ENCODE measurements at places on chromosomes 2 and 18.

- no peak for DNase-seq
Observed at GRCh38 chr2:230868947-230869913, 4.5 kb downstream of the ITM2C start.

- no peak for DNase-seq
Observed at GRCh38 chr2:113776949-113777348, 20.5 kb upstream of the SLC35F5 start.

GRCh38 chr2:65255356-65255755 lies 27.7 kb downstream of the ACTR2 start:
- DNase-seq: no peak

DNA sequence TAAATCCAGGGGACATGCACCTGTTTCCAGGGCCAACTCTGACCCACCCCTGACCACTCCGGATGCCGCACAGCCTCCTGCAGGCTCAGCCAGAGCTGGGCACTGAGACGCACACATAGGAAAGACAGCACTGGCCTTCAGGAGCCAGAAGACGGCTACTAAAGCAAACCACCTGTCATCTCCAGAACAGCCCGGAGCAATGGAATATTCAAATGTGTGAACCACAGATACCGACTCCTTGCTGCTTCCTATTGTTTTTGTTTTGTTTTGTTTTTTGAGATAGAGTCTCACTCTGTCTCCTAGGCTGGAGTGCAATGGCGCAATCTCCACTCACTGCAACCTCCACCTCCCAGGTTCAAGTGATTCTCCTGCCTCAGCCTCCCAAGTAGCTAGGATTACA lies 94.0 kb downstream of the LAMA1 start:
- no peak for DNase-seq

DNA sequence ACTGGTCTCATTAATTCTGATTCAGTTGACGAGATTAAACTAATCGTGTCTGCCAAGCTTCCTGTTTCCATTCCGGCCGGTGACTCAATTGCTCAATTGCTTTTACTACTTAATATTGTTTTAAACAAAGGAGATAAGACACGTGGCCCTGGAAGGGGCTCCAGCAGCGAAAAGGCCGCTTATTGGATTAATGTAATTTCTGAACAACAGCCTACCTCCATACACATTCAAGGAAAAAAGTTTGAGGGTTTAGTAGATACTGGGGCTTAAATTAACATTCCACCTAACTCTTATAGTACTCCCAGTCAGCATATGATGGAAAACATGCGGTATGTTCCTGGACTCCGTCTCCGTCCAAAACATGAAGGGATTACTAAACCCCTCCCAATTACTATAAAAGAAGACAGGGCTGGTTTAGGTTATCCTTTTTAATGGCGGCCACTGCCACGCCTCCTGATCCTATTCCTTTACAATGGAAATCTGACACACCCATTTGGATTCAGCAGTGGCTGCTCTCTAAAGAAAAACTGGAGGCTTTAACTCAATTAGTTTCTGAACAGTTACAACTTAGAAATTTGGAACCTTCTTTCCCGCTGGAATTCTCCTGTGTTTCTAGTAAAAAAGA lies 27.1 kb downstream of the VPS54 start:
- DNase-seq: peak; percentile 37

- DNase-seq: no peak
Observed at GRCh38 chr18:77708826-77709506, 459.3 kb downstream of the GALR1 start.

DNA sequence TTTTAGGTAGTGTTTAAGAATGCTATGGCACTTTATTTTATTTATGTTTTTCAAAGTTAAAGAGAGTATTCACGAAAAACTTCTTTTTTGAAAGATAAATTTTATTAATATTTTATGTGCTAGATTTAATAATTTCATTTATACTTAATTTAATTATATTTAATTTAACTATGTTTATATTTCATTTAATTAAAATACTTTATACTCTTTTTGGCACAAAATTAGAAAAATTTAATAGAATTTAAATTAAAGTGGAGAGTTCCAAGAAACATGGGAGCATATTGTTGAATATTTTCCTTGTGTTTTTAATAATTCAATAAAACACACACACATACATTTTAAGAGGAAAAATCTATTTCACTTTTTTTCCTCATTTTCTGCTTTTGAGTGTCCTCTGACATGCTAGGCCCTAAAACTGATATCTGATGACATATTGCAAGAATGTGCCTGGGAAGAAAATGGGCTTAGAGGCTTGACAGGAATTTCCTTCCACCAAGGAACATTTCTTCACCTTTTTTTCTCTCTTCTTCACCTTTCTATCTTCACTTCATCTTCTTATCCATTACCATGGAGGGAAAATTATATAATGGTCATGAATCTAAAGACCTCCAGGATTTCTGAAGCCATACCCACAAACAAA lies 15.4 kb downstream of the ARHGAP28 start:
- no peak for DNase-seq

DNA sequence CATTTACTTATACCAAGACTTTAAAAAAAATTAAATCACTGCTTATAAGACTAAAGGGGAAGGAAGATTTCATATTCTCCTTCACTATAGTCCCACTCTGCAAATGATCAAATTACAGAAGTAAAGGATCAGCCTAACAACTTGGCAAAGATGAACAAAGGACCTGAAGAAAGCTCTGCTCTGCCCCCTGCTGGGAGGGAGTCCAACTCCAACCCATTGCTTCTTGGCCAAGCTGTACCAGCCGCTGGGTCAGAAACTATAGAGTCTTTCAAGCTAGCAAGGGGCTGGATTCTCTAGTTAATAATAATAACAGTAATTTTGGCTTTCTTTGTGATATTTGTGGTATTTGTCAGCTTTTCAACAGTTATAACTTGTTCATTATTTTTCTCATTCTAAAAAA lies 927.0 kb upstream of the CRIM1 start:
- DNase-seq: no peak

DNA sequence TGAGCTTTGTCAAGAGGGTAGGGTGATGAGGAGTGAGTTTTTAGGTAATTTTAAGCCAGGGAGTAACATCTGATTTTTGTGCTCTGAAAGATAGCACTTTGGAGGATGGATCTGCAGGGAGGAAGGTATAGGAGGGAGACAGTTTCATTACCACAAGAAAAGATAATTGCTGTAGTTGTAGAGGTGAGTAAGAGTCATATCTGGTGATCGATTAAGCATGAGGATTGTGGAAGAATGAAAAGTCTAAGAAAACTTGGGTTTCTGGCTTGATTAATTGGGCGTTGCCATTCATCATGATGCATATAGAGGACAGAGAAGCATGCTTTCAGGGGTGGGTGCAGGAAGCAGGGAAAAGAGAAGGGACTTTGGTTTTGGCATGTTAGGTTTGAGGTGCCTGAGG lies 18.5 kb downstream of the KCMF1 start:
- no peak for DNase-seq

DNA sequence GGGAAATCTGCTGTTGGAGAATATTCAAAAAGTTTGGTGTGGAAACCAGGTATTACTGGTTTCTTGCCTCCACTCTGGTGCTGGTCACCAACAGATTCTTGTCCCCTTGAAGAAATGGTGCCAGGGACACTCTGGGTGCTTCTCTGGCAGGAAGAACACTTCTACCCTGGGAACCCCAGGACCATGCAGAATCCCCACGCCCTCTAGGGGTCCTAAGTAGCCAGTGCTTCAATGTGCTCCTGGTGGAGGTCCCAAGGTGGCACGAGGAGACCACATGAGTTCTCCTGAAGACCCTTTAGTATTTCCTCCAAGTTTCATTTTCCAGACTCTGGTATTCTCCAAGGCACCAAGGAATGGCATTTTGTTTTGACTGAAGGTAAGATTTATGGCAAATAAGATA lies 380.6 kb downstream of the TSN start:
- no peak for DNase-seq
